ENCODE measurements at places on chromosomes 7 and 10.

GRCh38 chr10:26858707-26859034, 2.1 kb downstream of the ABI1 start:
- DNase-seq, result no peak

DNA sequence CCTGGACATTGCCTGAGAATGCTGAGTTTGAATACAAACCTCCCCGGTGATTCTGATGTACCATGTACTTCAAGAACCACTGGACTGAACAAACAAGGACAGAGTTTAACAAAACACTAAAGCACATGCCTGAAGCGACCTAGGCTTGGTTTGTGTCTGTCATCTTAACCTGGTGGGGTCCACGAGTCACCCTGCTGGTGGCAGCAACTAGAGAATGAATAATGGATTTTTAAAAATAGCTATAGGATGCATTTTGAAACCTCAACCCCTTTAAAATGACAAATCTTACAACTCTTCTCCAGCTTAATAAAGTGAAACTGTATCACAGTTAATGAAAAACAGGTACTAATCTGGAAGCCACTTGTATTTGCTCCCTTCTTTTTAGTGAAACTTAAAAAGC, 25.2 kb downstream of the CDHR3 start:
- no peak for DNase-seq

DNA sequence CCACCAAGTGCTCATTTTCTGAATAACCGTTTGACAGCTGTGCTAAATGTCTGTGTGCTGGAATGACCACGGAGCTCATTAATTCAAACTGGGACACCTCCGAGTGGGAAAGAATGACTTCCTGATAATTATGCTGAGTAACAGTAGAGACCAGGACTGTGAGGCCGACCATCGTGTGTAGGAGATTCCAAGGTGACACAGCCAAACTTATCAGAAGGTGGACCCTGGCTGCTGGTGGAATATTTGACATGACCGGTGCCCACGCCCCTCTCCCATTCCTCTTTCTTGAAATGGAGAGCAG, 400.0 kb downstream of the PTPRN2 start:
- no peak for DNase-seq

GRCh38 chr7:69502358-69502757, 95.9 kb upstream of the AUTS2 start:
- no peak for DNase-seq

- DNase-seq, result no peak
Observed at GRCh38 chr10:72175149-72175548, 40.7 kb upstream of the ANAPC16 start.

DNA sequence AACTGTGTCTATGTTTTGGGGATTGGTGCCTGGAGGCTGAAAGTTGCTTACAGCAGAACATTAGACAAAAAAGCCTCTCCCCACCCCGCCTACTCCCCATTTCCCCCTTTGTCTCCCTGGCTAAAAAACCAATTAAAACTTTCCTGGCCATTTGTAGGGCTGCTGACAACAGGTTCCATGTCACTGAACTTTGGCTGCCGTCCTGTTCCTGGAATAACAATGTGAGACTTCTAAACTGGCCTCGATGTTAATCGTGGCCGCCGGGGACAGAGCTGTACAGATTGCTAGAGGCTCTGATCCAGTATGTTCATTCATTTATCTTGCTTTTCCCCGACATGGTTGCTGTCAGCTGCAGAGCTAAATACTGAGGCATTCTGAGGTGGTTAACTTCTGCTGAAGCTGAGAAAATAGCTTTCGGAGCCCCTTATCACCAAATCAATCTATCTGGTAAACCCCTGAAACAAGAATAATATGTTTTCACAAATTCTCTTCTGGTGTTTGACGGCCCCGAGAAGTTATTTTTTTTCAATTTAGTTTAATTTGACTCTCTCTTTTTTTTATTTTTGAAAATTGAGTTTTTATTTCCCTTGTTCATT, 271.6 kb downstream of the GFRA1 start:
- no peak for DNase-seq

DNA sequence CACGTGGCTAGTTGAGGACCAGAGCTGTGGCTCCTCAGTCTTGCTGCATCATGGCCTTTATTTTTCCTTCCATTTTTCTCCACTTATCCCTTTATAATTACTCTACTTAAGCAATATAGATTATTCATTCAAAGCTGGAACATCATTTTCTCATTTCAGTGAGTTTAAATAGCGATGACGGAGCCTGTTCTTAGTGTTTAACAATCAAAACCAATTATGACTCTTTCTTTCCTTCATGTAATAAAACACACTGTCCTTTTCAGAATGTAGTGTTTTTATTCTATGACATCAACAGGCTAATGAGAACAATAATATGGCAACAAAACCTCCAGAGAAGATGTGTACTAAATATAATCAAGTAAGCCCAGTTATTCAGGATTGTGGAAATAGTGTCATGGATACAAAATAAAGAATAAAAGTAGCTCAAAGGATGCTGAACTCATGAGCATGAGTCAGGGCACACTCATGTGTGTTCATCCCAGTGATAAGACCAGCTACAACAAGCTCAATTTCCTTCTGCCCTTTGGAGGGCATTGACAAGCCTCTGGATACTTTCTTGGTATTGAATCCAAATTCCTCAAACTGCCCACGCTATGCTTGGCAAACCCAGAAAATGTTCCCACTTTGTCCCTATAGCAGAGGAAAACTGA, 188.4 kb downstream of the CYP26A1 start:
- no peak for DNase-seq

- no peak for DNase-seq
Observed at GRCh38 chr7:51223505-51223904, 93.1 kb downstream of the COBL start.

GRCh38 chr10:69636626-69637605, 6.9 kb downstream of the FAM241B start:
- peak; percentile 73 for DNase-seq

GRCh38 chr7:95527033-95527775, 41.5 kb downstream of the ASB4 start:
- no peak for DNase-seq

GRCh38 chr10:43190775-43191174, 52.5 kb downstream of the CSGALNACT2 start:
- DNase-seq, result no peak
